Activated naive CD8-positive, alpha-beta T cell treated with anti-CD3 and anti-CD28 coated beads, Interleukin-2, amount 50 U/mL, for 24 hours (primary cell): ENCODE measurements at places on chromosomes 5 and 9.

DNA sequence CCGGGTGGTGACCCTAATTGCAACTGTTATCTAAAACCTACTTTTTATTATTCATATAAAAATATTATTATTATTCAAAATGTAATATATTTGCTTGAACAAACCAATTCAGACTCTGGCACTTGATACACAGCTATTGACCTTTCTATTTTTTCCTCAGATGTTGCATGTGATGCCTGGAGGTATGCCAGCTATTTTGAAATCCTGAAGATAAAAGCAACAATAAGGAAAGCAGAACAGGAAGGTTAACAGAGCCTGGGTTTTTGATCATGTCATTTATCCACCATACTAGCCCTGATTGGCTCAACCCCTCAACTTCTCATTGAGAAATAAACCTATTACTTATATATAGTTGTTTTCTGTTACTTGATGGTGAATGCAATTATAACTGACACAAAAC, 340.9 kb upstream of the KIF2A start:
- no peaks in the 10 kb centered on the region for H3K27me3 ChIP-seq
- no peak overlapping the region for H3K27ac ChIP-seq
- H3K4me1 ChIP-seq, result no peaks in the 10 kb centered on the region
- DNase-seq, result no peak

DNA sequence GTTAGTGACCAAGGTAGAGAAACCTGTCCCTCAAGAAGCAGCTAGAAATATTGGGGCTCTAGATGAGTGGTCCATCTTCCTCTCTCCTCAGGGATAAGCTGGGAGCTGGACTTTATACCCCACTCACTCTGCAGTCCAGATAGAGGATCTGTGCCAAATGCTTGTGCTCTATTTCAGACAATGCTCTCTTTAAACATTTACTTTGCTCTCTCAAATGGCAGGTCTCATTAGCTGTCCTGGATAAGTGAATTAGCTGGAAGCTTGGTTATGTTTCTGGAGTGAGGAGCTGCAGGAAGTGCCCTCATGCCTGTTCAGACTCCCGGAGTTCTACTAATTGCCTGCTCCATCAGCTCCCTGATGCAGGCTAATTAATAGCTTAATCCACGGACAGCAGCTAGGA, 151.1 kb upstream of the CCDC152 start:
- H3K27ac ChIP-seq, result no peak overlapping the region
- H3K27me3 ChIP-seq, result peaks cover 18% of the 10 kb centered on the region
- no peaks in the 10 kb centered on the region for H3K36me3 ChIP-seq
- DNase-seq, result no peak

DNA sequence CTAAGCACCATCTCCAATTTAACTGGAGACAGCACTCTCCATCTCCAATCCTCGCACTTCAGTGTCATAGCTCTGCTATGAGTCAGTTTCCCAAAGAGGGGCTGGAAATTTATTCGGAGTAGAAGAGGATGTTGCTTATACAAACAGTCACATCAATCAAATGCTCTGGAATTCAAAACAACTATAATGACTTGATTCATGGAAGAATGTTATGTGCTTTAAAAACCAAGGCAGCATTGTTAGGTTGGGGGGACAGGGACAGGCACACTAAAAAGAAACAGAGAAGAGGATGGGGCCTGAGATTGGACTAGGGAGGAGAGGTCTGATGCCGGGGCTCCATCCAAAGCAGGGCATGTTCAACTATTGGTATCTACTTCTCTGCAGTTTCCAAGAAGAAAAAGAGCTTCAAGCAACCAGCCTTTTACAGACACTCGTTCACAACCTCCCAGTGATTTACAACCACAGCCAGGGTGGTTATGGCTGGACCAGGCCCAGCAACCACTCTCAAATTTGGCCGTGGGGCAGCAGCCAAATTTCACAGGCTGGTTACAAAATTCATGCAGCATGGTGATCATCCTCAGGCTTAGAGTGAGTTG, 117.5 kb upstream of the ZNF366 start:
- H3K4me3 ChIP-seq, result no peak overlapping the region
- H3K36me3 ChIP-seq, result no peaks in the 10 kb centered on the region
- no peak overlapping the region for H3K27ac ChIP-seq
- H3K4me1 ChIP-seq, result no peaks in the 10 kb centered on the region
- no peak for DNase-seq
- peaks cover 11% of the 10 kb centered on the region for H3K27me3 ChIP-seq

DNA sequence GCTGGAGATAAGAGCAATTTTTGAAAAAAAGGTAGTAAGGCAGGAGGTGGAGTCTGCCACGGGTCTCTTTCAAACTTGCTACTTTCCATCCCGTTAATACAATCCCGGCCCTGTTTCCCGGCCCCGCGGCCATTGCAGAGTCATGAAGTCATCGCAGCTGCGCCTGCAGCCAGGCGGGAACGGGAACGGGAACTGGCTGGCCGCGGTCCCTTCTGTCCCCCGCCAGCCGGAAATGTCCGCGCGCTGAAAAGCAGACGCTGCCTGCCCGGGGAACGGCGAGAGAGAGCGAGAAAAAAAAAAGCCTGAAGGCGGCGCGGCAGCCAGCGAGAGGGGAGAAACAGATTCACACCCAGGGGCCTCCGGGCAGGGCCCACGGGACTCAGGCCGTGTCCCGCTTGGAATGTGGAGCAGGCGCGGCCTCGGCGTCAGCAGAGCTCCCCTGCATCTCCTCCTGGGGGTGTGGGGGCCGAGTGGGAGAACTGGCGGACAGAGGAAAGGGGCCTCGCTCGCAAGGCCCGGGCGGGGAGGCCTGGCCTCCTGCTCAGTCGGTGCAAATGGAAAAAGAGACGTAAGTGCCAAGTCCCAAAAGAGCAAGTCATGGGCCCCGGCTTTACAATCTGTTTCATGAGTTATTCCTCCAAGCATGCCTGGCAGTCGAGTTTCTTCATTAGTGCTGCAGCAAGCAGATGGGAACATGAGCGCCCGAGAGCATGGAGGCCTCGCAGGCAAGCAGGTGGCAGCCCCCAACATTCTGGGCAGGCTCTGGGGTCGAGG, 201.2 kb upstream of the GAS1 start:
- H3K27me3 ChIP-seq, result peaks cover 47% of the 10 kb centered on the region
- H3K4me1 ChIP-seq, result peaks cover 1% of the 10 kb centered on the region
- no peak for DNase-seq
- no peak overlapping the region for H3K27ac ChIP-seq
